Stimulated activated CD8-positive, alpha-beta memory T cell treated with anti-CD3 and anti-CD28 coated beads, Interleukin-12 subunit alpha, Interleukin-12 subunit beta, amount 100 ng/mL, for 1 hour (primary cell): ENCODE measurements at places on chromosomes 4 and X.

DNA sequence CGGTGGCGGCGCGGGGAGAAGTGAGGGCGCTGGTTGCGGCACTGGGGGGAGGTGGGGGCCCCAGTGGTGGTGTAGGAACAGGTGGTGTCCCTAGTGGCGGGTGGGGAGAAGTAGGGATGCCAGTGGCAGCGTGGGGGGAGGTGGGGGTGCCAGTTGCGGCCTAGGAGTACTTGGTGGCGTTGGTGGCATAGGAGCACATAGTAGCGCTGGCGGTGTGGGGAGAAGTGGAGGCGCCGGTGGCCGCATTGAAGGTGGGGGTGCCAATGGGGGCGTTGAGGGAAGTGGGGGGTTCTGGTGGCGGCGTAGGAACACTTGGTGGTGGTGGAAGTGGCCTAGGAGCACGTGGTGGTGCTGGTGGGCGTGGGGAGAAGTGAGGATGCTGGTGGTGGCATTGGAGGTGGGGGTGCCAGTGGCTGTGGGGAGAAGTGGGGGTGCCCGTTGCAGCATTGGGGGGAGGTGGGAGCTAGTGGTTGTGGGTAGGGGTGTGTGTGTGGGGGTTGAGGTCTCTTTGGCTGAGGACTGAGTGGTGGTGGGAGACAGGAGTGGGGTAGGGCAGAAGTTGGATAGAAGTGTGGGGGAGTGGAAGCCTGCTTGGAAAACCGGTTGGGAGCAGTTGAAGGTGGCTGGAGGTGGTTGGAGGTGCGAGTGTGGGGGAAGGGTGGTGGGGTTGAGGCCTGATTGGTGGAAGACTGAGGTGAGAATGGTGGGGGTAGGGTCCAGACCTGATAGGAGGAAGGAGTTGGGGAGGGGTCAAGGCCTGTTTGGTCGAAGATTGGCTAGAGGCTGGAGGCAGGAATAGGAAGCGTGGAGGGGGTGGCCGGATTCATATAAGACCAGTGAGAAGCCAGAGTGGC lies 1.1 kb downstream of the GCNA start:
- no peak for DNase-seq

GRCh38 chrX:88944661-88945060 lies 197.6 kb downstream of the CPXCR1 start:
- DNase-seq = no peak

- DNase-seq = no peak
Measured at GRCh38 chr4:175054980-175055379, 136.8 kb downstream of the ADAM29 start.

- DNase-seq = no peak
Measured at GRCh38 chr4:67700116-67700737, 728 bp downstream of the UBA6 start.

DNA sequence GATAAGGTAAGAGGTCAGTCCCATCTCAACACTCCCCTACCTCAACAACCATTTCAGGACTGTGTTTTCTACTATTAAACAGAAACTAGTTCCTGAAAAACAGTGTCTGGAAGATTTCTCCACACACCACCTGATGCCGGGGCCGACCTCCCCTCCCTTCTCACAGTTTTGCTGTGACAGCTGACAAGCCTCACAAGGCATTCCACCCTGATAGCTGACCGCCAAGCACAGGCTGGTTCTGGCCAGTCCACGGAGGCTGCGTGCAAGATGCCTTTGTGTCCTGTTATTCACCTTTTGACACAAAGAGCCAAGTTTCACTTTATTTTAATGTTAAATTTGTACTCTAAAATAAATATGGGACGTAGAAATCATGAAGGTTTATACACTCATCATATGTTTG lies 758.6 kb downstream of the PDHA2 start:
- no peak for DNase-seq

DNA sequence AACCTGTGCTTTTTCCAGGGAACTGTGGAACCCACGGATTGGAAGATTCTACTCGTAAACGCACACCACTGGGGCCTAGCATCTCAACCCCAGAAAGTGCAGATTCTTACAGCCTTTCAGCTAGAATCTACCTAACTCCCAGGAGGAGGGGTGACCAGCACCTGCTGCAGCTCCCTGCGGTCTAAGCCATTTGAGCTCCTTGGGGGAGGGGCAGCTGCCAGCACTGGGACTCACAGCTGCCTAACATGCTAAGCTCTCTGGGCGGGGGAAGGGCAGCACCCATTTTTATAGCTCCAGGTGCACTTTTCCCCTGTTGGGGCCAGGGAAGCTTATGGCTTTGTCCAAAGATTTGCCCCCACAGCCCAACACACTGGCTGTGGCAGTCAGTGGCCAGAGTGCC lies 595.7 kb upstream of the EPHA5 start:
- no peak for DNase-seq

DNA sequence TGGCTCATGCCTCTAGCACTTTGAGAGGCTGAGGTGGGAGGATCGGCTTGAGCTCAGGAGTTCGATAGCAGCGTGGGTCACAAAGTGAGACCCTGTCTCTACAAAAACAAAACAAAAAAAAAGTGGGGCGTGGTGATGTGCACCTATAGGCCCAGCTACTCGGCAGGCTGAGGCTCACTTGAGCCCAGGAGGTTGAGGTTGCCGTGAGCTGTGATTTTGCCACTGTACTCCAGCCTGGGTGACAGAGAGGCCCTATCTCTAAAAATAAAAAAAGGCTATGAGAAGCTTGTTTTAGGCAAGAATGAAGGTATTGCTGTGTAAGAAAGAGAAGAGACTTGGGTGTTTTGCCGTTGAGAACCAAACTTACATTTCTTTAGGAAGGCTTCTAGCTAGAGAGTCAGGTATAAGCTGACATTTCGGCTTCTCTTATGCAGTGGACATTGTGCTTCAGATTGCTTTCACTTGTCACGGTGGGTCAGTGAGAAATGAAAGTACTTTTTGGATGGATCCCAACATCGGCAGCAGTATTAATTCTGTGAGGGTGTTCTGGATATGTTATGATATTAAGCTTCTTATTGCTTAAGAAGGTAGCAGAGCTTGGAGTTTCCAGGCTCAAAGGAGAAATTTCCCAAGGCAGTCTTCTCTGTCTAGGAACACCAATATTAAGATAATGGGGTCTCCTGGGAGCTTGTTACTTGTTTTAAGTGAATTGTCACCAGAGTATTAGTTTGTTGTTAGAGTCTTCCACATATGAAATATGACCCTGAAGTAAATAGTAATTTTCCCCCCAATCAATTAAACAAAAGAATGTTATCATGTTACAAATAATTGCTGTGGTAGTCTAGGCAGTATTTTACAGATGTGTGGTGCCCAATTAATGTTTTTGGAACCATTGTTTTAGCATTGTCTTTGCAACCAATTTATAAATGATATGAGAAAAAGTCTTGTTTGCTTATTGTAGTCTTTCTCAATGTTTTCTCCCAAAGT lies 17.6 kb downstream of the TMEM131L start:
- no peak for DNase-seq

GRCh38 chr4:37970702-37971101 lies 10.5 kb downstream of the PTTG2 start:
- peak; percentile 25 for DNase-seq

- no peak for DNase-seq
Measured at GRCh38 chrX:18855919-18856644, 127.8 kb downstream of the PHKA2 start.

DNA sequence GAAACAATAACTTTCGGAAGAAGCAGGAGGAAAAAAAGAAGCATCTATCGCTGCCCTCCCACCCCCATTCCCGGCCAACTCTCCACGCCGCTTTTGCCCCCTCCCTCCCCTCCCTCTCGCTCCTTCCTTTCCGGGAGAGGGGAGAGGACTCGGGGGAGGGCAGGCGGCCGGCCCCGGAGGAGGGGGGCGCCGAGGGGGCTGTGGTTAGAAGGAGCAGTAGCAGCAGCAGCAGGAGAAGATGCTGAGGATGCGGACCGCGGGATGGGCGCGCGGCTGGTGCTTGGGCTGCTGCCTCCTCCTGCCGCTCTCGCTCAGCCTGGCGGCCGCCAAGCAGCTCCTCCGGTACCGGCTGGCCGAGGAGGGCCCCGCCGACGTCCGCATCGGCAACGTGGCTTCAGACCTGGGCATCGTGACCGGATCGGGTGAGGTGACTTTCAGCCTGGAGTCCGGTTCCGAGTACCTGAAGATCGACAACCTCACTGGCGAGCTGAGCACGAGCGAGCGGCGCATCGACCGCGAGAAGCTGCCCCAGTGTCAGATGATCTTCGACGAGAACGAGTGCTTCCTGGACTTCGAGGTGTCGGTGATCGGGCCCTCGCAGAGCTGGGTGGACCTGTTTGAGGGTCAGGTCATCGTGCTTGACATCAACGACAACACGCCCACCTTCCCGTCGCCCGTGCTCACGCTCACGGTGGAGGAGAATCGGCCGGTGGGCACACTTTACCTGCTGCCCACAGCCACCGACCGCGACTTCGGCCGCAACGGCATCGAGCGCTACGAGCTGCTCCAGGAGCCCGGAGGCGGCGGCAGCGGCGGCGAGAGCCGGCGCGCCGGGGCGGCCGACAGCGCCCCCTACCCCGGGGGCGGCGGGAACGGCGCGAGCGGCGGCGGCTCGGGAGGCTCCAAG lies 1.3 kb downstream of the PCDH7 start:
- DNase-seq = no peak

DNA sequence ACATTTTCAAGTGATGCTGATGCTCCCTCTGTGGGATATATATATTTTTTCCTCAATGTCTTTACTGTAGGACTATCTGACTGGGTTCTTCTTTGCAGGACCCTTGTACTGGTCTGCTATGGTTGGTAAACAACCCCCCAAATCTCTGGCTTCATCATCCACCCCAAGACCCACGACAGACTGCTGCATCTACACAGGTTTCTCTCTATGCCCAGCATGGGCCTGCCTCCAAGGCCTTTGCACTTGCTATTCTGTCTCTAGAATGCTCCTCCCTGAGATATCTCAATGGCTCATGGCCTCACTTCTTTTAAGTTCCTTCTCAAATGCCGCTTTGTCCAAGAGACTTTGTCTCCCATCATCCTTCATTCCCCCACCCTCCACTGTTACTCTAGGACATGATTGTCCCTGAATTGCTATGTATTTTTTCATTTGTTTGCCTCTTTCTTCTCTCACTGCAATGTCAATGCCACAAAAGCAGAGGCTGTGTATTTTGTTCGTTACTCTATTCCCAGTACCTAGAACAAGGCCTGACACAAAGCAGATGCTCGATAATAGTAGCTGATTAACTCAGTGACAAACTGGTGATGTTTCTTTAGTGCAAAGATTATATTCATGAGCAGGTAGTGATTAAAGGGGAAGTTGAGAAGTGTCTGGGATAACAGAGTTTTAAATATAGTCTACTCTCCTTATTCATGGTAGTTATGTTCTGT lies 6.6 kb downstream of the EVC start:
- DNase-seq = no peak

DNA sequence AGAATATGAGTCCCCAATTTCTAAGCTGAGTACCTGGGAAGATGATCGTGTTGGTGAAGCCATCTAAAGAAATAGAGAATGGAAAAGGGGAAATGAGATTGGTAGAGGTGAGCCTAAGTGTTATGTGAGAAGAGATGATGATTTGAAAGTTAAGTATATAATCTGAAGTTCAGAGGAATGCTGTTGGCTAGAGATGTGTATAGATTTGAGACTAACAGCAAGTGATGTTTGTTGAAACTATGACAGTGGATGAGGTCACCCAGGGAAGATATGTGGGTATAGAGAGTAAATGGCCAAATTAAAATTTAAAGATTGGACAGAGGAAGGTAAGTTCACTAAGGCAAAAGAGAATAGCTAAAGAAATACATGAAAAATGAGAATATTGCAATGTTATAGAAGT lies 324.2 kb downstream of the MAPK10 start:
- no peak for DNase-seq

DNA sequence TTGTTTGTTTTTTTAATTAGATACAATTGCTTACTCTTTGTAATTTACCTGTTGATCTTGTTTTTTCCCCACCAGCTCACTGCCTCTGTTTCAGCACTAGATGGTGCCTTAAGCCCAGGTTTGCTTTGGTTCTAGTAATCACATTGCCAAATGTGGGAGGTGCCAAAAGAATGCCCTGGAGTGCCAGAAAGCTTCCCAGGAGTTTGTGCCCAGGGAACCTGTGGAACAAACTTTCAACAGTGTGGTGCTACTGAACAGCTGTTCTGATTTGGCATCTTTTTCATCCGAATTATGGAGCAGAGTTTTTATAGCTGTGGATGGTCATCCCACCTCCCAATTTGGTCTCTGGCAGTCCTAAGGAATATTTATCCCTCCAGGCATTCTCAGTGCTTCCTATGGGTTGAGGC lies 1000.7 kb downstream of the STIM2 start:
- no peak for DNase-seq

DNA sequence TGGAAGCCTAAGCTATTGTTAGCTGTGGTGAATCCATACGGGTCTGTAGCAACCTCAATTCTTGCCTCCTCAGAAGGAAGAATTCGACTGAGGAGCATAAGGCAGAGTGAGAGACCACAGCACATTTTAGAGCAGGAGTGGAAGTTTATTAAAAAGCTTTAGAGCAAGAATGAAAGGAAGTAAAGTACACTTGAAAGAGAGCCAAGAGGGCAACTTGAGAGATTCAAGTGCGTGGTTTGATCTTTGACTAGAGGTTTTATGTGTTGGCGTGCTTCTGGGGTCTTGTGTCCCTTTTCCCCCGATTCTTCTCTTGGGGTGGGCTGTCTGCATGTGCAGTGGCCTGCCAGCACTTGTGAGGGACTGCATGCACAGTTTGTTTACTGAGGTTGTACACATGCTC lies 880.6 kb upstream of the INTU start:
- DNase-seq = no peak

DNA sequence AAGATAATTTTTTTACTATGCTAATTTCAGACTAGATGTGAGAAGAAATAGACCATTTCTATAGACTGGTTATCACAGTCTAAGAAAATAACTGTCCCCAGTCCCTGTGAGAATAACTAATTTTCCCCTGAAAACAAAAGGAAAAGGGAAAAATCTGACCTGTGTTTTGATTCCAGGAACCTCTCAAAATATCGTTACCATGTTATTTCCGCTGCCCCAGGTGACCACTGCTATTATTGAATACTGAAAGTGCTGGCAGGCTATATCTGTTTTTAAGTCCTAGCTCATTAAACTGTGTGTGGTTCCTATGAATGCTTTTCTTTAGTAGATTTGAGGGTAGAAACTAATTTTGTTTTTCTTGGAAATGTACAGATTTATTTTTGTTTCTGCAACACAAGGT lies 83.6 kb downstream of the GAB1 start:
- DNase-seq = no peak

DNA sequence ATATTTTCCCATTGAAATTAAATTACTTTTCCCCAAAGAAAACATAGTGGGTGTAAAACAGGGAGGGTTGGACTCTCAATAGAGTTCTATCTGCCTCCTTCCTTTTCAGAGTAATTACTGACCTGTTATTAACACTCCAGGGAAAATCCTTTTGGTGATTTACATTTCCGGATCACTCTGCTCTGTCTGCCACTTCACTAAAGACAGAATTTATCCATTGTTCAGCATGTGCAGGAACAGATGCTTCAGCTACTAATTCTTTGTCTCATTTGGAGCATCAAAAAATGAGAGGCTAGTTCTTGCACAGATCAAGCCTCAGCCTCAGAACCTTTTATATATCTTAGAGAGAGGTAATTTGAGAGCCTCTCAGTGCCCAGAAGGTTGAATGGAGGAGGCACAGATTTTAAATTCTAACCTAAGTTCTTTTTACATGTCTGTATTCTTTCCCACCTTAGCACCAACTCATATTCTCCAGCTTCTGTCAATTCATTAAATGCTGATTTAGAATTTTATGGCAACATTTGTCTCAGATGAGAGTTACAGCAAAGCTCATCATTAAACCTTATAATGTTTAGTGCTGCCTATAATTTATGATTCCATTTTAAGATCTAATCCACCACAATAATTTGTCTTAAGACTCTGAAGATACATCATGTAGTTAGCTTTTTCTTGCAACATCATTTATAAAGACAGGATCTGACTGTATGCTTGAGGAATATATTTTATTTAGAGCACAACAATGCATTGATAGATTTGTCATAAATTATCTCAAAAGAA lies 1494.4 kb downstream of the STIM2 start:
- DNase-seq = no peak

GRCh38 chr4:58303456-58303855 lies 1193.3 kb upstream of the IGFBP7 start:
- no peak for DNase-seq
